ENCODE measurements at places on chromosomes 11 and 22. TPM values are rescaled to one million over a fixed set of nuclear protein-coding genes. Genes with fewer than 3 reads are reported as not detected.
A peak's percentile ranks its signal among the peaks of the same experiment; 100 is the strongest.

- peak; percentile 87 for DNase-seq
Measured at GRCh38 chr11:17528181-17528691, 16.0 kb downstream of the USH1C start.

DNA sequence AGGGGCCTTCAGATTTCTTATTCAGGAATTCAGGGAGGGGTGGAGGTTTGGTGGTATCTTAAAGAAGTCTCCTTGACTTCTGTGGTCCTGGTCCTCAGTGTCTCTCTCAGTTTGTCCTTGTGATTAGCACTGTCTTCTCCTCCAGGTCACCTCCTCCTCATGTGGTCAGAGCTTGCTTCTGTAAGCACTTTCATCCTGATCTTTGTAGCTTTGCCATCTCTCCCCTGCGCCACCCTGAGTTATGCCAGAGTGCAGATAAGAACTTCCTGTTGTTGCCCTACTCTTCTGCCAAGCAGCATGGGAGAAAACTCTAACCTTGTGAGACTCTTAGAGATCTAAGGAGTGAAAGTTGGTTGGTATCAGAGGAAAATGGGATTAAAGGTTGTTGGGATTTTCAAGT lies 30.9 kb downstream of the MICAL2 start:
- DNase-seq, result no peak

Gene LRRC32
- total RNA-seq, result 0.39 TPM

Gene RASSF10
- not detected for total RNA-seq

GRCh38 chr11:76083563-76084451 lies 122.5 kb downstream of the WNT11 start:
- DNase-seq, result no peak

Gene FAM83F
- 1.1 TPM for total RNA-seq

DNA sequence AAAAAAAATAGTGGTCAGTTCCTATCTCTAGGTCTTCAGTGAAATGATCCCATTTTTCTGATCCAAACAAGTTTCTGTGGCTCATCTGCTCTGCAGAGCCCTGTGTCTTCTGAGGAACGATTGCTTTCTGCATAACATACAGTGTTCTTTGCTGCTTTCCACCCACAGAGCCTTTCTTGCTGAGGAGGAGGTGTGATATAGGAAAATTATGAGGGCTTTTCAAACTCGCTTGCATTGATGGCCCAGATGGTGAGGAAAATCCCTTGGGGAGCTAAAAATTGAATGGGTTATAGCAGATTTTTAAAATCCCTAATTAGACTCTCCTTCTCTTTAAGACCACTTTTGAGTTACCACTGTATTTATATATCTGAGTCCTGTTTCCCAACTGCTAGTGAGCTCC lies 31.3 kb downstream of the JAM3 start:
- DNase-seq, result no peak

DNA sequence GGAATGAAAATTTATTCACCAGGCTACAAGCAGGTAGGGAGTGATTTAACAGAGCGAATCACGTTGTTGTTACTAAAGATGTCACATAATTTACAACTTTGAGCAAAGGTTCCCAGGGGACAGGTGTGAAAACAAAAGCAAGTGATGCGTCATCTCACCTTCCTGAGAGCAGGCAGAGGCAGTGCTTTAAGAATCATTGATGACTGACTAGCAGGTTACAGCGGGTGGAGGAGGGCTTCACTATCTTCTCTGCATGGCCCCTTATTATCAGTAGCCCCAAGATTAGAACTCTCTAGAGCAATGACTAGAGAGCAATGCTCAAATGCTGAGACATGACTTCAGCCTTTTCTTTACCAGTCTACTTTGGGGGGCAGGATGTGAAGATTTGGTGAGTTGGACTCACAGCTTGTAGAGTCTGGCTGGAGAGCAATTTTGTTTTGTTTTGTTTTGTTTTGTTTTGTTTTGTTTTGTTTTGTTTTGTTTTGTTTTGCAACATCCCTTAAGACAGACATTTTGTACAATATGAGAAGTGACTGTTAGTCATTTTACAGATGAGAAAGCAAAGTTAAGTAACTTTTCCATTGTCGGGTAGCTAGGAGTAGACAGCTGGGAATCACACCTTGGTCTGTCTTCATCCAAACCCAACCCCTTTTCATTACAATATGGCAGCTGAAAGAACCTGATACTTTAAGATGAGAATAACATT lies 84.8 kb downstream of the SLC1A2 start:
- DNase-seq, result no peak

DNA sequence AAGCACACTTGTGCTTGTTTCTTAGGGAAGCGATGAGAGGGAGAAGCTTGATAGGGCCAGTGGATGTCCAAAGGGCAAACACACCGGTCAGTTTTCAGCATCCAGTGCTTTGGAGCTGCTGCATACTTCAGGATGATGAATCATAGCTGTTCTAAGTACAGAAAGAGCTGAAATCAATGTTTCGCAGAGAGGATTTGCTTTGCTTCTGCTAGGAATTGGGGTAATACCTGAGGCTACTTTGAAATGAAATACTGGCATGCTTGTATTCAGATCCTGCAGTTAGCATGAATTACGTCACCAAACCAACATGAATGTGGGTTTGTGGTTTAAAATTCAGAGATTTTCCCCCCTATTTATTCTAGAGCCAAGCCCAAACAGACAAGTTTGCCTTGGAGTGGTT lies 41.7 kb upstream of the SC5D start:
- no peak for DNase-seq

GRCh38 chr22:17851759-17852158 lies 77.5 kb upstream of the BID start:
- DNase-seq, result no peak

GRCh38 chr22:20799449-20799848 lies 25.5 kb downstream of the SERPIND1 start:
- no peak for DNase-seq

DNA sequence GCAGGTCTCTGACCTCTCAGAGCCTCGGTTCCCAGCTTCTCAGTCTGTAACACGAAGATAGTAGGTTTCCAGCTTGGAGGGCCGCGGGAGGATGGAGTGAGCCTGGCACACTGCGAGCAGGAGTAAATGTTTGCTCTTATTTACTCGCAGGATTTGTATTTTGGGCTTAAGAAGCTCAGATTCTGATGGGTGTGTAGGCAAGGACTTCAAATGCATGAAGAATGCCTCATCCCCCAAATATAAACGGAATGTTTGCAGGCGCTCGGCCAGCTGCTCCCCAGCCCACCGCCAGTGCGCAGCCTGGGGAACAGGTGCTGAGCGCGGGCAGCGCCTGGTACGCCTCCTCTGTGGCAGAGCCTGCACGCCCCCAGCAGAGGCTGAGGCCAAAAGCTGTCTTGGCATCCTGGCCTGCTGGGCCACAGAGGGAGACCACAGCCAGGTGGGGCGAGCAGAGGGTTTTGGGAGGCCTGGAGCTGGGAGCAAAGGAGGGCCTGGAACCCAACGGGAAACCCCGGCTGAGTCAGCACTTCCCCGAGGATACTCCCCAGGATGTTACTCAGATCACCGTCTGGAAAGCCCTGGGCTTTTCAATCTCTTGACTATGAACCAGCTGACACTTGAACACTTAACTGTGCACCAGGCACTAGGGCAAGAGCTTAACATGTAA lies 9.4 kb downstream of the EHD1 start:
- DNase-seq, result no peak

DNA sequence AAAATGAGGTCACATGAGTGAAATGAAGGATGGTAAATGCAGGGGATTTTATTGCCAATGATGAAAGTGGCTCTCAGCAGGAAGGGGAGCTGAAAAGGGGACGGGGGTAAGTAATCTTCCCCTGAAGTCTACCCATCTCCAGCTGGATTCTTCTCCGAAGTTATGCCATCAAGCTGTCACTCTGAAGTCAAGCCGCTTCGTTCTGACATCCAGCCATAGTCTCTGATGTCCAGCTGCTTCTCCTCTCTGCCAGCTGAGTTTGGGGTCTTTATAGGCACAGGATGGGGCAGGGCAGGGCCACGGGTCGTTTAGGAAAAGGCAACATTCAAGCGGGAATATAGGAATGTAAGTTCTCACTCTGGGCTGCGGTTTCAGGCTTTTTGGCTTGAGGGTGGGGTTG lies 181.9 kb upstream of the ANO3 start:
- DNase-seq, result no peak

Gene PARVA
- 15.0 TPM for total RNA-seq

Gene LGR4
- 87.1 TPM for total RNA-seq

Gene ASCL2
- total RNA-seq, result not detected

Gene MMP8
- not detected for total RNA-seq

DNA sequence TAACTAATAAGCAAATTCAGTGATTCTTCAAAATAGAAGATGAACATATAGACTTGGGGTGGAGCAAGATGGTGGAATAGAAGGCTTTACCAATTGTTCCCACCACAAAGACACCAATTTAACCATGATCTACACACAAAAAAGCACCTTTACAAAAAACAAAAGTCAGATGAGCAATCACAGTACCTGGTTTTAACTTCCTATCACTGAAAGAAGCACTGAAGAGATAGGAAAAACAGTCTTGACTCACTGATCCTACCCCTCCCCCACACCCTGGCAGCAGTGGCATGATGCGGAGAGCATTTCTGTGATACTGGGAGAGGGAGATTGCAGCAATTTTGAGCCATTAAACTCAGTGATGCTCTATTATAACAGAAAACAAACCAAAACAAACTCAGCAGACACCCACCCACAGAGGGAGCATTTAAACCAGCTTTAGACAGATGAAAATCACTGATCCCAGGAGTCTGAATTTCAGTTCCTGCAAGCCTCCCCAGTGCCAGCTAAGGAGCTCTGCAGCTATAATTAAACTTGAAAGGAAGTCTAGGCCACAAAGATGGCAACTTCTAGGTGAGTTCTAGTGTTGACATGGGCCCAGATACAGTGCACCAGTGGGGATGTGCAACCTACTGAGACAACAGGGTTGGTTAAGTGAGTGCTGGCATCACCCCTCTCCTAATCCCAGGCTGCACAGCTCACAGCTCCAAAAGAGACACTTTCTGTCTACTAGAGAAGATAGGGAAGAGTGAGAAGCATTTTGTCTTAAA lies 161.8 kb upstream of the GRIA4 start:
- DNase-seq, result no peak

- DNase-seq, result no peak
Measured at GRCh38 chr11:5303626-5304025, 1.9 kb upstream of the OR51B4 start.

GRCh38 chr11:72418834-72419560 lies 15.3 kb downstream of the CLPB start:
- DNase-seq, result no peak

All from glutamatergic neuron (in vitro differentiated cells).